CMK (cell line): ENCODE measurements at places on chromosomes 5 and 9.

GRCh38 chr5:157267025-157267424 is 1.1 kb downstream of the CYFIP2 start:
- DNase-seq: no peak

- no peak for DNase-seq
These were observed 52.1 kb downstream of the AQP7 start for GRCh38 chr9:33350310-33350709.

DNA sequence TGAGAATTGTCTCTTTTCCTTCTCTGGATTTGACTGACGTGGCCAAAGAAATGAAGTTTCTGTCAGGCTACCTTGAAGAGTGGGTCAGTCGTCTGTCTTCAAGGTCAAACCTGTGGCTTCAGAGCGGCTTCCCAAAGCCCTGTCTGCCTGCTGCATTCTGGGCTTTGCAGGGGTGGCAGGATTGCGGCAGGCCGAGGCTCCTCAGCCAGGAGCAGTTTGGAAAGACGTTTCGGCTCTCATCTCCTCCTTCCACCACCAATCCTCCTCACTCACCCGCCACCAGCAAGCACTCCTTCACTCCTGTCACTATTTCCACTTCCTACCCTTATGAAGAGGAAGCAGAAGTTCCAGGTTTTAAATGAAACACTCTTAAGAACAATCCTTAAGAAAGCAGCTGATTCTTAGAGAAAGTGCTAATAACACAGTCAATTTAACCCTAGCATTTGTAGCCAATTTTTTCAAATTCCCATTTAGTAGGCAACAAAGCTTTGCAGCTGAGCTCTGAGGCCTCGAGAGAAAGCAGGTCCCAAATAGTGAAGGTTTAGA is 351.7 kb downstream of the ZNF608 start:
- DNase-seq: no peak

GRCh38 chr9:87370049-87370685 is 127.5 kb upstream of the DAPK1 start:
- DNase-seq: no peak

DNA sequence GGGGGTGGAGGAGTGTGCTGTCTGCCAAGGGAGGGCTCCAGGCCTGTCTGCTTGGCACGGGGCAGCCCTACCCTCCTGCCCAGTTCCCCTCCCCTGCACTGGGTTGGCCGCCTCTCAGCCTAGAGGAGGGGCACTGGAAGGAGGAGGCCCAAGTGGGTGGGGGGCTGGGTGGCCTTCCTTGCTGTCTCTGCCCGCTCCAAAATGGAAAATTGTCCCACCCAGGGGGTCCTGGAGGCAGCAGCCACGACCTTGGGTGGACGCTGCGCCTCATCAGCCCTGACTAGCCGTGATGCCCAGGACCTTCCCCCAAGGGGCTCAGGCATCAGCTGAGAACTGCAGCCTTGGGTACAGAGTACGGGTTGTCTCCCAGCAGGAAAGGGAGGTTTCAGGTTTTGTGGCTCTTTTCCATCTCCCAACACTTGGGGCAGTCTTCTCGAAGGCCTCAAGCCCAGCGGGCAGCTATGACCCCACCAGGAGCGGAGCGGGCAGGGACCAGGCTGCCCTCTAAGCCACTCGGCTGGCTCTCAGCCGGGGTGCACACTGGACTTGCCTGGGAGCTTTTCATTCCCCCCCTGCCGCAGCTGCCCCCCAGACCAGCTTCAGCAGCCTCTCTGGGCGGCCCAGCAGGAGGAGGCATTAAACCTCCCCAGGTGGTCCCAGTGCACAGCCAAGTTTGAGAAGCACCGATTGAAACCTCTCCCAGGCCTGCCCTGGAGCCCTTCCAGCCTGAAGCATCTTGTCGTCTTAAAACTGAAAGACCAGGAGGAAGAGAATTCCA is 20.6 kb downstream of the NTNG2 start:
- no peak for DNase-seq

DNA sequence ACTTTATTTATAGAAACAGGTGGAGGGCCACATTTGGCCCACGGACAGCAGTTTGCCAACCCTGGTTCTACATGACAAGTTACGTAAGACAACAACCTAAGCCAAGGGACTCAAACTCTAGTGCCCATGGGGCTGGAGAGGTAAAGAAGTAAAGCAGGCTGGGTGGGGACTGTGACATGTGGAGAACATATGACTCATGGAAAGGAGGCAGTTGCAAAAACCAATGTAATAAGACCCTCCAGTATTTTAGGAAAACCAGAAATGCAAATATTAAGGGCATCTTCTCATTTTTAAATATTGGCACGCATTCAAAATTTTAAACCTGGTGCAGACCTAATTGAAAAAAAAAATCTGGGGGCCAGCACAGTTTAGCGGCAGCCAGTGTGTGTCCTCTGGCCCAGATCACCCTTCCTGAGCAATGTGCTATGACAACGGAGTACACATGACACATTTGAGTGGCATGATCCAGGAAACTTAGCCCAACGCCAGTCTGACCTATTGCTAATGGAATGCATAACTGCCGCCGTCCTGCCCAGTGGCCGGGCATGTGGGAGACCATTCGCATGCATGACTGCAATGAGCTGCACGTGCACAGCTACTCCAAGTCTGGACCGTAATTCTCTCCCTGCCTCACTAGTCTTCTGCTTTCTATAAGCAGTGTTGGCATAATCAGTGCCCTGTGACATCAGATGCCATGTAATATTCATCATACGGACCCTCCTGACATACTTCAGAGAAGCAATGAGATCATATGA is 97.2 kb downstream of the SH3TC2 start:
- DNase-seq: no peak

DNA sequence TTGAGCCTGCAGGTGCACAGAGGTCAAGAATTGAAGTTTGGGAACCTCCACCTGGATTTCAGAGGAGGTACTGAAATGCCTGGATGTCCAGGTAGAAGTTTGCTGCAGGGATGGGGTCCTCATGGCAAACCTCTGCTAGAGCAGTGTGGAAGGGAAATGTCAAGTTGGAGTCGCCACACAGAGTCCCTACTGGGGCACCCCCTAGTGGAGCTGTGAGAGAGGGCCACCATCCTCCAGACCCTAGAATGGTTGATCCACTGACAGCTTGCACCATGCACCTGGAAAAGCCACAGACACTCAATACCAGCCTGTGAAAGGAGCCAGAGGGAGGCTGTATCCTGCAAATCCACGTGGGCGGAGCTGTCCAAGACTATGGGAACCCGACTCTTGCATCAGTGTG is 78.0 kb downstream of the GABRA1 start:
- DNase-seq: no peak

- no peak for DNase-seq
These were observed 639.4 kb downstream of the PDE4D start for GRCh38 chr5:59254055-59254687.

GRCh38 chr9:114784721-114785279 is 21.0 kb downstream of the TNFSF15 start:
- no peak for DNase-seq

- no peak for DNase-seq
These were observed 74.3 kb downstream of the DCP2 start for GRCh38 chr5:113050721-113051382.

DNA sequence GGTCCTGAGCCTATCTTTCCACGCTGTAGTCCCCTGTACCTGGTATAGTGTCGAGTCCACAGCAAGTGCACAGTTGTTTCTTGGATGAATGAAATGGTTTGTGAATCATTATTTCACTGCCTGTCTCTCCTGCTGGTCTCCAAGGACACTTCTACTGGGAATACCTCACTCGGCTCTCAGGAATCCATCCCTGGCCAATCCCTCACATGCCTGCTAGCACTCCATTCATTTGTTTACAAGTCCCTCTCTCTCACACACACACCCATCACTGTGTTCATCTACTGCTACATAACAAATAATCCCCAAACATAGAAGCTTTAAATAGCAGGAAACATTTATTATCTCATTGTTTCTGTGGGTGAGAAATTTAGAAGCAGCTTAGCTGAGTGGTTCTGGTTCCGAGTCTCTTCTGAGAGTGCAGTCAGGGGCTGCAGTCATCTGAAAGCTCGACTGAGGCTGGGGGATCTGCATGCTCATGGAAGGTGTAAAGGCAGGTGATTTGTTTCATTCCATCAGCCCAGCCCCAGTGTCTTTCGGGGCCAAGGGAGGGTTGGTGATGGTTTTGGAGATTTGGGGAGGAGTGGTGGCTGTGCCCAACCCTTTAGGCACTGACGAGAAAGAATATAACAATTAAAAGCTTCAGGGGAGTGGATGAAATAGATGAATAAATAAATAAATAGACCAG is 132.7 kb upstream of the IER5L start:
- DNase-seq: no peak

DNA sequence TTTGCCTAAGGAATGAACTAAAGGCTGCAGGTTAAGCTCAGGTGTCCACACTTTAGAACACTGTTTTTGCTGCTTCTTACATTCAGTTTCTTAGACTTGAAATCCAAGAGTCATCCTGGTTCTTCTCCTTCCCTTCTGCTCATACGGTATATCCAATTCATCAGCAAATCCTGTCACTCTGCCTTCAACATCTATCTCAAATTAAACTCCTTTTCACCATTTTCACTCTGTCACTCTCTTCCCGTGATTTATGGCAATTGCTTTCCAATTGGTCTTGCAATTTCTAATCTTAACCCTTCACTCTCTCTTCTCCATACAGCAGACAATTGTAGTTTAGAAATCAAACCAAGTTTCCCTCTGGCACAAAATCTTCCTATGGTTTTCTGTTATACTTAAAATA is 182.9 kb downstream of the MRPS30 start:
- no peak for DNase-seq

- no peak for DNase-seq
These were observed 112.1 kb downstream of the IRX2 start for GRCh38 chr5:2639425-2639824.

DNA sequence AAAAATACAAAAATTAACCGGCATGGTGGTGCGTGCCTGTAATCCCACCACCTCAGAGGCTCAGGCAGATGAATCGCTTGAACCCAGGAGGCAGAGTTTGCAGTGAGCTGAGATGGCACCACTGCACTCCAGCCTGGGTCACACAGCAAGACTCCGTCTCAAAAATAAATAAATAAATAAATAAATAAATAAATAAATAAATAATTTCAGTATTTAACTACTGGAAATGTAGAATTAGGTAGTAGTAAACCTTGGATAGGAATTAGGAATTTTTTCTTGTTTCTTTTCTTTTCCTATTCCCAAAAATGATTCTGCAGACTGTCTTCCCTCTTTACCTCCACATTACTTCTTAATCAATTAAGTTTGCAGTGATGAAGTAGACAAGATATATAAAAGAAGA is 103.2 kb downstream of the PLK2 start:
- no peak for DNase-seq

- no peak for DNase-seq
These were observed 23.1 kb upstream of the PLPP6 start for GRCh38 chr9:4638968-4639367.

DNA sequence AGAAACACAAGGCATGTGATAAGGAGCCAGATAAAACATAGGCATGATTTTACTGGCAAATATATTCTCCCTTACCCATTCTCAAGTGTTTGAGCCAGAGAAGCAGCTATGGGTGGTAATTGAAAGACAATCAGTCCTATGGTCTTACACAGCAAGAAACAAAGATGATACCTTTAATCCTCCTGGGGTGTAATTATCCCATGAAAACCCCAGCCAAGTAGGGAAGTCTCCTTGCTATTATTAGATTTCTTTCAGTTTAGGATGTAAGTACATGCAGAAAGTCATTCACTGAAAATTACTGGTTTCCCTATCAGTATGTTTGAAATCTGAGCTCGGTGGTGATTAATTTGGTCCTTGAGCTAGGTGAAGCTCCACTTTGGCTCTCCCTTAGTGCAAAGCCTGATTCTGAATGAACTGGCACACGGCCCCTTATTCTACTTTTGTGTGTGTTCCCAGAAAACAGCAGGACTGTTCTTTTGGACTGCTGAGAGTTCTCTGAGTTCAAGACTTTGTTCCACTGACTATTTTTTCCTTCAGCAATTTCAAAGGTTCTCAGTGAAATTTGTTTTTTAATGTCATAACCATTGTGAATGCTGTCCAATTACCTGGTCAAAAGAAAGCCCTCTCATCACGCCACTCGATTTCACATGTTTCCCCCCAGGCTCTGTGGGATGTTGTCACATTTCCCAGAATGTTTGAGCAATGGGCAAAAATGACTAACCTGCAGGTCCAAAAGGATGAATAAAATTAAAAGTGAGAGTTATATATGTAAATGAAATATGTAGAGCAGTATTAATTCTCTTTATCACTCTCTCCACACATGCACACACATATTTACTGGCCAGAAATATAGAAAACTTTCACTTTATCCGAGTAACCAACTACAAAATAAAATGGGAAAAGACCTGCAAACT is 343.0 kb downstream of the RAB3C start:
- no peak for DNase-seq

- no peak for DNase-seq
These were observed 202.2 kb downstream of the GADD45G start for GRCh38 chr9:89807101-89807395.
